Hematopoietic multipotent progenitor cell treated with erythropoietin and hydrocortisone succinate and interleukin-3 and kit ligand, for 17 days (in vitro differentiated cells): ENCODE measurements at places on chromosomes 12 and 14.

DNA sequence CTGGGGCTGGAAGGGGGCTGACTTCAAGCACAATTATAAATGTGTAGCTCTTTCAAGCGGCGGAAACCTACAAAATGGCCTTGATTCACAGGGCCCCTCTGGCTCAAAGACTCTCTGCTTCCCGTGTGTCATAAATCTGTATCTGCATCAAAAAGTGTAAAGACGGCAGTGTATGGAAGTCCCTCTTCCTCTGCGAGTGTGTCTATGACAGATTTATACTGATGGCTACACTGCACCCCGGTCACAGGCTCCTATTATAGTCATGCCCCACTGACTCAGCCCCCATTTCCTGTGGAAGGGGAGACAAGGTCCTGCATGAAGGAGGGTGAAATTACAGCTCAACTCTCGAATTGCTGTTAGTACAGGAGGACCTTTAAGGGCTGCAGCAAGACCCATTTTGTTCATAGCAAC, 68.6 kb downstream of the HMGA2 start:
- DNase-seq, result no peak

- DNase-seq, result no peak
Measured at GRCh38 chr12:97168804-97169203, 261.7 kb downstream of the NEDD1 start.

- no peak for DNase-seq
Measured at GRCh38 chr12:26204612-26205289, 9.4 kb downstream of the SSPN start.

- DNase-seq, result no peak
Measured at GRCh38 chr14:78345131-78345744, 175.1 kb downstream of the NRXN3 start.

GRCh38 chr14:71597287-71597920, 334.8 kb upstream of the RGS6 start:
- no peak for DNase-seq

- no peak for DNase-seq
Measured at GRCh38 chr14:38238332-38238731, 17.6 kb downstream of the CLEC14A start.

GRCh38 chr12:23699031-23699430, 250.4 kb downstream of the SOX5 start:
- no peak for DNase-seq

DNA sequence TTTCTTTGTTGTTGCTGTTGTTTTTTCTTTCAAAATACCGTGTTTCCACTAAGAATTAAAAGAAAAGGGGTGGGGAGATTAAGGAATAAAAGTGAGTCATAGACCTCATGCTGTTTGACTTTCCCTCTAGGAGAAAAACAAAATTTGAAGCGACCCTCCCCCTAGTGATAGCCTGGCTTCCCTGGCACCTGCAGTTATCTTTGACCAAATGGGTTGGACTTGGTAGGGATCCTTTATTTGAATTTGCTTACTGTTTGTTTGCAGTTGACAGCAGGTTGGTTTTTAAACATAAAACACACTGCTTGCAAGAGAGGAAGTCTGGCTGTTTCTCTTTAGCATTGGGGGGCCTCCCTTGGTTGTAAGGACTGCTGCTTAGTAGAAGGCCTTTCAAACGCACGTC, 14.0 kb downstream of the OTX2 start:
- DNase-seq, result no peak

GRCh38 chr12:14310866-14311265, 54.6 kb upstream of the ATF7IP start:
- no peak for DNase-seq

GRCh38 chr12:56358836-56359532, 923 bp downstream of the STAT2 start:
- DNase-seq, result no peak

- peak; percentile 54 for DNase-seq
Measured at GRCh38 chr12:106342397-106343213, 14.9 kb upstream of the POLR3B start.

DNA sequence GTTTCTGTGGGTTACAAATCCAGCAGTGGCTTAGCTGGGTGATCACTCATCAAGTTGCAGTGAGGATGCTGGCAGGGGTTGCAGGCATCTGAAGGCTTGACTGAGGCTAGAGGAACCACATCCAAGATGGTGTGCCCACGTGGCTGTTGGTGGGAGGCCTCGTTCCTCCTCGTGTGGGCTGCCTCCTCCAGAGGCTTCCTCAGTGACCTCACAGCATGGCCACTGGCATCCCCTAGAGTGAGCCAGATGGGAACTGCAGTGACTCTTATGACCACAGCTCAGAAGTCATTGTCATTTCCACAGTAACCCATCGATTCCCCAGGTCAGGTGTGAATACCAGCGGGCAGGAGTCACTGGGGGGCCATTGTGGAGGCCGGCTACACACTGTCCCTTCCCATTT, 17.8 kb downstream of the AACS start:
- DNase-seq, result no peak

DNA sequence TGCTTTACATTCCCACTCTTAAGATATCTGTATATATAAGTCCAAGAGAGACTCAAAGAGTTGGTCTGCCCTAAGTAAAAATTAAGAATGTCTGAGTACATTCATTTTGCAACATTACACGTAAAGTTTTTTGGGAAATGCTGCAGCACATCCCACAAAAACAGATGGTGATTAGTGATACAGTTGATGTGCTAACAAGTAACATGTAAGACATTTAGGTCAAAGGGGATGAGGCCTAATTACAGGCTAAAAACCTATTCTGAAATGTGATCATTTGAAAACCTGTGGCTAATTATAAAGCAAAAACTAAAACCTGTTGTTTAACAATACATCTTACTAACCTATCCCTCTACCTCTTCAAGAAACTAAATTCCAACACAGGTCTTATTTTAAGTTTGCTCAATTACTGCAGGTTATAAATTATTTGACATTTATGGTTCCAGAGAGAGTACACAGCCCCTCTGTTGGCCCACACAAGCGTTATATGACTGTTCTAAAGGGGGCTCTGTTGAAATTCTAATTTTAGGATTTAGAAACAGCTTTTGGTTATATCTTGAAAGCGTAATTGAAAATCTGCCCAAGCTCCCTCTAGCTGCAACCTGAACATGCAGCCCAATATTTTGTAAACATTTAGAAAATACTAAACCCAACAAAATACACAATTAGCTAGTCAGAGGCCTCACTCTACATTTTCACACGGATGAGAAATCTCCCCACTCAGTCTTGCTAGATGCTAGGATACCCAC, 42.9 kb downstream of the BRAP start:
- no peak for DNase-seq

DNA sequence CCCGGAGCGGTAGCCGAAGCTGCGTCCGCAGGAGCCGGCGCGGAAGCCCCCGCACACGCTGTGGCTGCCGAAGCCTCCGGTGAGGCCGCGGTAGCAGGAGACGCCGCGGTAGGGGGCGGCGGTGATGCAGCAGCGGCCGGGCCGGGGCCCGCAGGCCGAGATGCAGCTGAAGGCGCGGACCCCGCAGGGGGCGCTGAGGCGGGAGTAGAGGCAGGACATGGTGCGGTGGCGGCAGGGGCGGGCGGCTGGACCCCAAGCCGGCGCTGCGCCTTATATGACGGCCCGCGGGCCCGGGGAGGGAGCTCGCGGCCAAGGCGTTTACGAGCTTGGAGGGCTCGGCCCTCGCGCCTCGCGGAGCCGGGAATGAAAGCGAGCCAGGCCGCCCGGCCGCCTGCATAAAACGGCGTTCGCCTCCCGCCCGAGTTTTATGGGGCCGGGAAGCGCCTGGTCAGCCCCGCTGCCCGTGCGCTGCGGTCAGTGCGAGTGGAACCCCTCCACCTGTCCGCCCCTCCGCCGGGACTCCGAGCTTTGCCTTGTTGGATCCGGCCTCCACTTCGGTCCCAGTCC, 16.0 kb upstream of the KRT86 start:
- no peak for DNase-seq

DNA sequence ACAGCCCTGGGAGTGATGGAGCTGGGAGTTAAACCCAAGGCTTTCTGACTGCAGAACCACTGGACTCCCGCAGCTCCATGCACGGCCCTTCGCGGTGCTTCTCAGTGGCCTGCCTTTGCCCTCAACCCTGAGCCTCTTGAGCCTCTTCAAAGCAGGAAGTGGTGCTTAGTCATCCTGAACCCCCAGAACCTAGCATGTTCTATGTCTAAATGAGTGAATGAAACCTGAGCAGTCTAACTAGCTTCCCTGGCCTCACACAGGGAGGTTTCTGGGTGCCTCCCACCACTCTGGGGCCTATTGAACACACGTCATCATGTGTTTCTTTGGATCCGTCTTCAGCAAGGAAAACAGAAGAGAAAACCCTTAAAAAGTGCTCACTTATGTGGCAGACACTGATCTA, 117.9 kb upstream of the SFSWAP start:
- DNase-seq, result no peak

DNA sequence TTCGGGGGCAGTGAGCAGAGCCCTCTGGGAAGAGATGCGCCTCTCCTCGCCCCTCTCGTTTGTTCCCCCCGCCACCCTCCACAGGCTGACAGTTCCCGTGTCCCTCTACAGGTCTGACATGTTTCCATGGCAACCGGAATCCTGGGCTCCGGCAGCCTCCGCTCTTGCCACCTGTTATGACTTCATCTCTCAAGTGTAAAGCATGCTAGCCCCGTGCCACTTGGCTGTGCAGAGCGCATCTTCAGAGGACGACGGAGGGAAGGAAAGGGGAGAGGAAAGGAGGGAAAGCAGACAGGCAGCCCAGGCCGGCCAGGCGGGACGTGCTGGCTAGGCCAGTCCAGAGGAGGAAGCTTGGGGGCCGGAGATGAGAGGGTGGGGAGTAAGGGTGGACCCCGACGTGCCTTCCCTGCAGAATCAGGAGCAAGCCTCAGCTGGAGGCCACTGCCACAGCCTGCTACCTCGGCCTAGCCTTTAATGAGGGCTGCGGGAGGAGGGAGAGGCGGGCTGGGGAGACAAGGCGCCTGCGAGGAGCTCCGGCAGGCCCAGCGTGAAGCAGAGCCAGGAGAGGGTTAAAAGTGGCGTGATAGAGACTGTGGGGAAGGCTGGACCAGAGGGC, 214.3 kb downstream of the DPF3 start:
- DNase-seq, result no peak

DNA sequence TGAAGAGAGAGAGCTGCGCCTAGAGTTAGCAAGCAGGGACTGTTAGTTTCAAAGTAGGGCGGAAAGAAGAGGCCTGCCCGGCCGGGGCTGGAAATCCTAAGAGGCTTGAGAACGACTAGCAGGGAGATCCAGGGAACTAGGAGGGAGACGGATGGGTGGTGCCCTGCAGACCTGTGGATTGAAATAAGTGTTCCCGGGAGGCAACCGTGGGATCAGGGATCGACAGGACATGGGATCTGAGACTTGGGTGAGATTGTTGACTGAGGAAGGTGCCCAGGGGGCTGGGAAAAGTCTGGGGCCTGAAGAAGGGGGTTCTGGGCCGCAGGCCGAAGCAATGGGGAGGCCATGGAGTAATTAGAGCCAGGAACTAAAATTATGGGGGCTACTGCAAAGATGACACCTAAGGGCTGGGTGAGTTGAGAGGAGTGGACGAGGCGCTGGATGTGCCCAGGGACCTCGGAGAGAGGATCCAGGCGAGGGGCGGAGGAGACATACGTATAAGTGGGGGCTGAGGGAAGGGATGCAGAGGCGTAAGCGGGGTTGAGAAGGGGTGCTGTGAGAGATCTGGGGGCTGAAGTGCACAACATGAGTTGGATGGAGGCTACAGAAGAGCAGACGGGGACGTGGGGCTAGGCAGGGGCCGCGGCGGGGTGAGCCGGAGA, 635 bp downstream of the LTA4H start:
- DNase-seq, result peak; percentile 13

- DNase-seq, result no peak
Measured at GRCh38 chr12:91331371-91331770, 148.8 kb upstream of the DCN start.

DNA sequence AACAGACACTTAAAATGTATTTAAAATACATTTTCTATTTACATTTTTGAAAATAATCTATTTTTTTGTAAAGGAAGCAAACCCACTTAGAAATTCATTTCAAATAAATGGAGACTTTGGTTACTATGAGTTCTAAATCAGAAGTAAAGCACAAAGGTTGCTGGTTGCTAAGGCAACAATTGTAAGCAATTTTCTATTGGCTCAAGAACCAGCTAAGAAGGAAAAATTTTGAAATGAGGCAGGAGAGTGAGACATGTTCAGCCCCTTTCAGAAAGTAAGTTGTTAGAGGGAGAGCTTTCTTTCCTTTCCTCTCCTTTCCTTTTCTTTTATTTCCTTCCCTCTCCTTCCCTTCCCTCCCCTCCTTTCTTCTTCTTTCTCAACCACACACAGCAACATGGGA, 80.7 kb downstream of the PRMT8 start:
- DNase-seq, result no peak

- DNase-seq, result no peak
Measured at GRCh38 chr14:20988717-20989470, 886 bp upstream of the METTL17 start.

DNA sequence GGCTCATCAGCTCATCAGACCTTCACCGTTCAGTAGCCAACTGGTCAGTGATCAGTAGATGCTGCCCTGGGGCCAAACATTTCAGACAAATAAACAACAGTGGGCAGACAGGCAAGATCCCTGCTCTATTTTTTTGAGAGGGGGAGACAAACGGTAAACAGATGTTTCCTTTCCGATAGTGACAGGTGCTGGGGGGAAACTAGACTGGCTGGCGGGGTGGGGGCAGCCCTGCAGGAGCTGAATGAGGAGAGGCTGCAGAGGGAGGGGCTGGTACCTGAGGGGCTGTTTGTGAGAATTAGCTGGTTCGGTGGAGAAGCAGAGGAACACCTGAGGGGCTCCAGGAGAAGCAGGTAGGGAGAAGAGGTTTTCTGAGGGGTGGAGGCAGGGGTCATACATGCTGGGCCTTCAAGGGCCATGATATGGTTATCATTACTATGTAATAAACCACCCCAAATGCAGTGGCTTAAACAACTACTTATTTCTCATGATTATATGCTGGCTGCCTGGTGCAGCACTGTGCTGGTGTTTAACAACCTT, 8.2 kb upstream of the GOLGA3 start:
- no peak for DNase-seq

GRCh38 chr14:69687606-69688298, 76.4 kb downstream of the SUSD6 start:
- no peak for DNase-seq

DNA sequence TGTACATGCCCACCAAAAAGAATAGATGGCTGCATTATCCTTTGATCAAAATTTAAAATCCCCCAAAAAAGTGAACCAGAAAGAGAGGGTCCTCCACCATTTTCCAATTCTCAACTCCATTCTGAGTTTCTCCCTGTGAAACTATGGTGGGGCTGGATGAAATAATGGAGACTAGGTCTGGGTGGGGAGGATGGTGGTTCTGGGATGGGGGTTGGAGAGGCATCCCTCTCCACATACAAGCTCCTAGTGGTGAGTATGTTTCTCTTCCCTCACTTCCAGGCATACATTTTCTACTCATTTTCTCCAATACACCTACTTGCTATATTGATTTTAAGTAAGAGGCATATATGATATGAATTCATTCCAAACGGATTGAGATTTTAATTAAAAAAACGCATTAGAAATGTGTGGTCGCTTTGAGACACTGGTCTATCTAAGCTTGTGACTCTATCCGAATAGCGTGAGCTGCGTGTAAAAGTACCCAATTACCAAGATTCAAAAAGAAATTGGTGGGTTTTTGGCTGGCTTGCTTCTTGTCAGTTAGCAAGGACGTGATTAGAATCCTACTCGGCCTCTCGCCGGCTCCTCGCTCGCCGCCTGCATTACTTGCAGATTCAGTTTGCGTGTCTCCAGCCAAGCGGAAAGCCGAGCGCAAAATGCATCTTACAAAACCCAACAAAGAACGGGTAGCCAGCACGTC, 3.4 kb downstream of the ASCL1 start:
- no peak for DNase-seq
